HEK293T (cell line): ENCODE measurements at places on chromosomes 12 and 14.

GRCh38 chr14:29906256-29906870 lies 21.3 kb downstream of the PRKD1 start:
- no peak for DNase-seq

GRCh38 chr12:69843608-69844007 lies 18.6 kb downstream of the MYRFL start:
- DNase-seq, result no peak

DNA sequence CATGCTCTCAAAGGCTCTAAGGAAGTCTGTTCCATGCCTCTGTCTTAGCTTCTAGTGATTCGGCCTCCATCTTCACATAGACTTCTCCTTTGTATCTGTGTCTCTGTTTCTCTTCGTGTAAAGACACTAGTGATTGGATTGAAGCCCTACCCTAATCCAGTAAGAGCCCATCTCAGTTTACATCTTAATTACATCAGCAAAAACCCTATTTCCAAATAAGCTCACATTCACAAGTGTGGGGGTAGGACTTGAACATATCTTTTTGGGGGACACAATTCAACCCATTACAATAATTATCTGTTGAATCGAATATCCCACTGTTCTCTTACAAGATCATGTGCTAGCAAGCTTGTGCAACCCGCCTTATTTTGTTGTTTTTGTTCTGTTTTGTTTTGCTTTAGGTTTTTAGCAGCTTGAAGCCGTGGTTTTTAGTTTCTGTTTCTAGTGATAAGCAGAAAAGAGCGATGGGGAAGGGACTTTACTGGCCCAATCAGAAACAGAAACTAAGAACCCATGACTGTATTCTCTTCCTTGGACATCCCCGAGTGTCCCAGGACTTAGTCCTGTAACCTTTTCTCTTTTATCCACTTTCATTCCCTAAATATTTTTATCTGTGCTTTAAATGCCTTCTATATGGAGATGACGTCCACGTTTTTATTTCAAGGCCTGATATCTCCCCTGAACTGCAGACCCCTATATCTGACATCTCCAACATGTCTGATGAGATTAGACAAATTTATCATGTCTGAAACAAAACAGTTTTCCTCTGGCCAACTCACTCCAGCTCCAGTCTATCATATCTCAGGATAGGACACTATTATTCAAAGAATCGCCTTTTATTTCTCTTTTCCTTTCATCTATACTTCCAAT lies 353.0 kb downstream of the CCDC91 start:
- no peak for DNase-seq

DNA sequence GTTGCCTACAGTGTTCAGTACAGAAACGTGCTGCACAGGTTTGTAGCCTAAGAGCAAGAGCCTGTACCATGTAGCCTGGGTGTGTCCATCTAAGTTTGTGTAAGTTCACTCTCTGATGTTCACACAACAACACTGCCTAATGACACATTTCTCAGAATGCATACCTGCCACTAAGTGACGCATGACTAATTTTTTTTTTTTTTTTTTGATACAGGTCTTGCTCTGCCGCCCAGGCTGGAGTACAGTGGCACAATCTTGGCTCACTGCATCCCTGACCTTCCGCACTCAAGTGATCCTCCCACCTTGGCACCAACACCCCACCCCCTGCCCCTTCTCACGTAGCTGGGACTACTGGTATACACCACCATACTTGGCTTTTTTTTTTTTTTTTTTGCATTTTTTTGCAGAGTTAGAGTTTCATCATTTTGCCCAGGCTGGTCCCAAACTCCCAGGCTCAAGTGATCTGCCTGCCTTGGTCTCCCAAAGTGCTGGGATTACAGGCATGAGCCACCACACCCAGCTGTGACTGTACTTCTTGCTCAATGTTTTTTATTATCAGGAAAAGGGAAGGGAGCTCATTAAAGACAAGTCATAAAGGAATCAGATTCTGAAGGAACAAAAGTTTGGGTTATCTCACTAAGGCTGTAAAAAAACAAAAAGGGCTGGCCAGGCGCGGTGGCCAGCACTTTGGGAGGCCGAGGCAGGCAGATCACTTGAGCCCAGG lies 10.0 kb upstream of the CDC42BPB start:
- DNase-seq, result no peak

- DNase-seq, result no peak
These were observed 165.7 kb upstream of the FKBP4 start for GRCh38 chr12:2629051-2629450.

GRCh38 chr12:57280211-57281062 lies 29.4 kb upstream of the STAC3 start:
- DNase-seq, result no peak

GRCh38 chr12:14959126-14959440 lies 2.3 kb downstream of the ARHGDIB start:
- no peak for DNase-seq

DNA sequence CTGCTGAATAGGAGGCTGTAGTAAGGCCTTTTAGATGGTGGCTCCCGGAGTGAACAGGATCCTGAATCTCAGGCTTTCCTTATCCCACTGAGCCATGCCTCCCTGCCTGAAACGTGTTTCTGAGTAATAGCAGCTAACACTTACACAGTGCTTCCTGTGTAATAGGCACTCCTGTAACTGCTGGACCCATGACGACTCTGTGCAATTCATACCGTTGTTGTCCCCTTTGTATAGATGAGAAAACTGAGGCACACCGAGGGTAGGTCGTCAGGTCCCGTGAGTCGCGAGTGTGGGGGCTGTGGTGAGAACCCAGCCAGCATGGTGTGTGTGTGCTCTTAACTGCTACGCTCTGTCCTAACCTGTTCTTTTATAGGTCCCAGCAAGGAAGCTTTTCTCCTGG lies 193.6 kb downstream of the CACNA1C start:
- DNase-seq, result no peak

GRCh38 chr14:104788161-104788818 lies 7.3 kb downstream of the AKT1 start:
- DNase-seq, result no peak

DNA sequence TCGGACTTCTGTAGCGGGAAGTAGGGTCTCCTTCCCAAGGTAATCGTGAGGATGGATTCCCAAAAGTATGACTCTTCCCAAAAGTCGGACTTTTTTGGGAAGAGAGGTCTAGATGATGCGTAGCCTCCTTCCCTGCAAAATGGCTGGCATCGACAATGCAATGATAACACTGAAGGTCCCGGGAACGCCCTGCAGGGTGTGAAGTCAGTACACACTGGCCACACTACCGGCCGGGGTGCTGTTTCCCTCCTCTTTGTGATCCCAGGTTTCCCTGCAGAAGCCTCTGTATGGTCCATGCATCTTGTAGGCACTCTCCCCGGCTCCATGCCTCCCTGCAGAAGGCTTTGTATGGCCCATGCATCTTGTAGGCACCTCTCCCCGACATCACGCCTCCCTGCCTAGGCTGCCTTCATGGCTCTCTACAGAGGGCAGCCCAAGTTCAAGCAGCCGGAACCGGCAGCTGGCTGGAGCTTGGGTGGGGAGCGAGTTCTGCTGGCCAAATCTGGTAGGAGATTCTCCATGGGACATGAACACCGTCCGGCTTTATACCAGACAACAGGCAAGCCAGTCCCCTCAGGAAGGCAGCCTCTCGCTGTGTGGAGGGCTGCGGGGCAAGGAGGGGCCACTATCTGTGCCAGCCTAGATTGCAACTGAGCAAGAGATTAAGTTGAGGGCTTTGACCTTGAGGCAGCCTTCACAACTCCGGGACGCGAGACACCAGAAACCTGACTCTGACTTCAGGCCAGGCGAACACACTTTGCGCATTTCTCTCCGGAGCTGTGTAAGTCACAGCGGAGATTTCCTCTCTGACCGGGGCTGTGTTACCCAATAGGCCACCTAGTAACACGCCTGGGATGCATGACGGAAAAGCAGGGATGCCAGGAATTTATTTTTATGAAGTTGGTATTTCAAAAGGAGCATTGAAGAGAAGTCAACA lies 23.5 kb downstream of the FZD10 start:
- no peak for DNase-seq

GRCh38 chr12:101792046-101792931 lies 38.5 kb downstream of the GNPTAB start:
- no peak for DNase-seq

DNA sequence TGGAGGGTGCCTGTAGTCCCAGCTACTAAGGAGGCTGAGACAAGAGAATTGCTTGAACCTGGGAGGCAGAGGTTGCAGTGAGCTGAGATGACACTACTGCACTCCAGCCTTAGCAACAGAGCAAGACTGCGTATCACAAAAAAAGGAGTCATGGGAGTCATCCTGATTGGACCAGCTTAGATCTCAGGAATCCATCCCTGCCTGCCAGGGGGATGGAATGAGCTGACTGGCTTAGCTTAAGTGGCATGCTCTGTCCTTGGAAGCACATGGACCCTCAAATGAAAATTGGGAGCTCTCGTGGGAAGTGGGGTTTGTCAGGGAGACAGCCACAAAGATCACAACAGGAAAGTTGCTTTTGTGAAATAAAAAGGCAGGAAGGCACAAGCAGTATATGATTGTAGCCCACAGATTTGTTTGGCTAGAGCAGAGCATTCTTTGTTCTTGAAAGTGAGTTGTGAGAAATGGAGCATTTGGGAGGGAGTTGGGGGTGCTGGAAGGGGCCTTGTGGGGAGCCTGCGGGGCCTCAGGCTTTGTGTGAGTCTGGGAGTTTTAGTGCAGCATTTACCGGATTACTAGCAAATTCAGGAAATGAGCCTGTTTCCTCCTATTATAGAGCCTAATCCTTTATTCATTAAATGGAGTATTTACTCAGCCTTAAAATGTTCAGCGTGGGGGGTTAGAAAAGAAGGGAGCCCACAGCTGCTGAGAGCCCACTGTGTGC lies 30.7 kb downstream of the DGLUCY start:
- DNase-seq, result no peak

GRCh38 chr12:109744986-109745942 lies 31.6 kb downstream of the FAM222A start:
- no peak for DNase-seq

- DNase-seq, result no peak
These were observed 523.5 kb downstream of the SLC16A7 start for GRCh38 chr12:60119327-60119726.

GRCh38 chr12:2265461-2266167 lies 212.8 kb downstream of the CACNA1C start:
- no peak for DNase-seq

- DNase-seq, result peak; percentile 77
These were observed 21.4 kb upstream of the CLEC2D start for GRCh38 chr12:9647825-9648700.

- DNase-seq, result peak; percentile 34
These were observed 3.1 kb upstream of the TNS2 start for GRCh38 chr12:53046655-53047220.

- DNase-seq, result no peak
These were observed 73.3 kb downstream of the PTHLH start for GRCh38 chr12:27899151-27899661.

DNA sequence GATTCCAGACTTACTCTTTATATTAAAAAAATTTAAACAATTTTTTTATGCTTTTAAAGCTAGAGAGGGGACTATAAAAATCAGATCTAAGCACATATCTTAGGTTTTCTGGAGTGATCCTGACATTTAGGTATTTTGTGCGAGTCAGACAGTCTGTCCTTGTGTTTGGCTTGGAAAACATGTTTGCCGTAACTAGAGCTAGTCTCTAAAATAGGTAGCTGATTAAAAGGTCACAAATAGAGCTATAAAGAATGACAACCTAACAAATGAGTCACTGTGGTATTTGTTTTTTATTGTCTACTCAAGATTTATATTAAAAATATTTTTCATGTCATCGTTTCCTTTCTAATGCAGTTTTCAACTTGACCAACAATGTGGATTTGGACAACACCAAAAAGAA lies 73.4 kb downstream of the MNAT1 start:
- no peak for DNase-seq

GRCh38 chr12:87233671-87234070 lies 795.5 kb downstream of the C12orf50 start:
- DNase-seq, result no peak

DNA sequence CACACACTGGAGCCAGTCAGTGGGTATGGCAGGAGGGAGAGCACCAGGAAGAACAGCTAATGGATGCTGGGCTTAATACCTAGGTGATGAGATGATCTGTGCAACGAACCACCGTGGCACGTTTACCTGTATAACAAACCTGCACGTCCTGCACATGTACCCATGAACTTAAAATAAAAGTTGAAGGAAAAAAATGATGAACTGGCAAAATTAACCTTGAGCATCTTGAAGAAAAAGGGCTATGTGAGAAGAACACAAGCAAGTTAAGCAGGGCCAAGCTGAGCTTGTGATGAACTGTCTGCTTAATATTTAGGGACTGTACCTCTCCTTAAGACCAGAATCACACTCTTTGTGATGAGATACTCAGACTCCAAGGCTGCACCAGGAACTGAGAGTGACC lies 70.0 kb downstream of the TTC6 start:
- no peak for DNase-seq

DNA sequence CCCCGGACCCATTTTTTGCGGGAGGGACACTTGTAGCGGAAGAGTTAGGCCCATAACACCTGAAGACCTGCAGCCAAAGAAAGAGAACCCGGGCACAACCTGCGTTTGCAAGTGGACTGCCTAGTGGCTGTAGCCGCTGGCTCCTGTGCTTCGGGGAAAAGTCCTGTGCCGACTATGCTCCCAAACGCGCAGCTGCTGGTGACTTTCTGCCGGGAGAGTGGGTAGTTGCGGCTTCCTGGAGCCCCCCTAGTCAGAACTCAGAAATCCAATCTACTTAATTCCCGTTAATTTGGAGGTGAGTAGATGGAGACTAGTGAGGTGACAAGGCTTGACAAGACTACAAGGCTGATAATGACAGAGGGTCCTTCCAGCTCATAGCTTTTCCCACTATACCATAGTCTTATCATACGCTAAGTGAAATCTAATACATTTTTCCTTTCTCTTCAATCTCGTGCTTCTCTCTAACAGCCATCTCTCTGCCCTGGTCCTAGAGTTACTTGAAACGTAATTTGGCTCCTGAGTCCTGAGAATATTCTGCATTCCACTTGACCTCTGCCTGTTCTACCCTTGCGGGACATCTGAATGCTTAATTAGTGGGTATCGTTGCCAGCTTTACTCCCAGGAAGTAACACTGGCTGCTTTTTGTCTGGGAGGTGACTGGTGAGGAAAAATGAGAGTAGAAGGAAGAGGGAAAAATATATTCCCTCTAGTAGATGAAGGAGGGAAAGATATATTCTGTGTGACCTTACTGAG lies 556 bp downstream of the MTHFD1 start:
- DNase-seq, result no peak

DNA sequence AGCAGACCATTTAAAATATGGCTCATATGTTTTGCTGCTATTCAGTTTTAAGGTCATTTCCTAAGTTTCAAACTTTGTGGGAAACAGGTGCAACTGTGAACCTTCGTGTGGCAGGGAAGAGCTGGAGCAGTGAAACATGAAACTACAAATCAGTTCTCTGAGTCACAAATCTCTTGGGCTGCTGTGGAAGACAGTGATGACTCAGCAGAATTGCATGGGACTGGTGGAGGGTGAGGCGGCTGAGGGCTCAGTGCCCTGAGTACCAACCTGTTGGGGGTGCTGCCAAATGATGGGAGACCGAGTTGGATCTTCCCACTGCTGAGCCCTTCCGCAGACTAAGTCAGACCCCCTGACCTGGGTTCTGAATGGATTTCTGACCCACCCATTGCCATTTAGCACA lies 8.4 kb upstream of the CALM1 start:
- no peak for DNase-seq
